ENCODE measurements at places on chromosomes 2 and 18. TPM values are rescaled to one million over a fixed set of nuclear protein-coding genes. Genes with fewer than 3 reads are reported as not detected.

ASPRV1 gene
- total RNA-seq, result 1.7 TPM

DNA sequence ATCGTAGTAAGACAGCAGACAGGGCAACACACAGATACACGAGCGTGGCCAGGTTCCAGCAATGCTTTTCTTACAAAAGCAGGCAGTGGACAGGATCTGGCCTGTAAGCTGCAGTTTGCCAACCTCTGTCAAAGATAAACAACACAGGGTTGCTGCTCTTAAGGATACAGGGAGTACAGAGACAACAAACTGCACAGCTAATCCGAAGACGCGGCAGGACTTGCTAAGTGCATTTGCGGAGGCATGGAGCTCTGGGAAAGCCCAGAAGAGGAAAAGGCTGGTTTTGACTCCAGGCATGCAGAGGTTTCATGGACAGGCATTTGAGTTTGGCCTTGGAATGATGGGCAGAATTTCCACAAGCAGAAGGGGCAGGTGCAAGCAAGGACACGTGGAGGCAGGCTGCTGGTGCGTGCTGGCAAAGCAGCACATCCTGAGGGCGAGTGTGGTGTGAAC lies 24.4 kb downstream of the SERTAD2 start:
- H3K4me1 ChIP-seq, result peaks cover 72% of the 10 kb centered on the region
- H3K36me3 ChIP-seq, result peaks cover 11% of the 10 kb centered on the region
- no peak overlapping the region for H3K4me3 ChIP-seq
- DNase-seq, result no peak

GRCh38 chr2:165406173-165406572 lies 63.3 kb upstream of the CSRNP3 start:
- peak; percentile 10 for DNase-seq
- peaks cover 33% of the 10 kb centered on the region for H3K4me1 ChIP-seq
- H3K27ac ChIP-seq, result no peak overlapping the region
- H3K27me3 ChIP-seq, result no peaks in the 10 kb centered on the region
- H3K4me3 ChIP-seq, result no peak overlapping the region
- peaks cover 2% of the 10 kb centered on the region for H3K36me3 ChIP-seq

DNA sequence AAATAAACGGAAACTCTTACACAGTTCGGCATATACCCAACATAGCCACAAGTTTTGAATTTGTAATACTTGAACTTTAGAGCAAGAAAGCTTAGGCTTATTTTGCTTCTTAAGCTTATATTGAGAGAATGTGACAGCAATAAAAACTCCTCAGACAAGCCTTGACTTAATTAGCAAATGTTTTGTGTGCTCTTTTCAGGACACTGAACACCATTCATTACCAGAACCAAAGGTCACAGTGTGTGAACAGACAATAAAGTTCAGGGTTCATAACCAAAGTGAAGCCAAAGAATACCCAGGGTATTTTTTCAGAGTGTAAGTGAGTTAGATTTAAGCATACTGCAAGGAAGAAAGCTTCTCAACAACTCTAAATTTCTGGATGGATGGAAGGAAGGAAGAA lies 605.8 kb downstream of the METTL4 start:
- H3K27me3 ChIP-seq, result no peaks in the 10 kb centered on the region
- DNase-seq, result no peak
- no peak overlapping the region for H3K4me3 ChIP-seq
- H3K36me3 ChIP-seq, result no peaks in the 10 kb centered on the region

PSMA8 gene
- not detected for total RNA-seq

DNA sequence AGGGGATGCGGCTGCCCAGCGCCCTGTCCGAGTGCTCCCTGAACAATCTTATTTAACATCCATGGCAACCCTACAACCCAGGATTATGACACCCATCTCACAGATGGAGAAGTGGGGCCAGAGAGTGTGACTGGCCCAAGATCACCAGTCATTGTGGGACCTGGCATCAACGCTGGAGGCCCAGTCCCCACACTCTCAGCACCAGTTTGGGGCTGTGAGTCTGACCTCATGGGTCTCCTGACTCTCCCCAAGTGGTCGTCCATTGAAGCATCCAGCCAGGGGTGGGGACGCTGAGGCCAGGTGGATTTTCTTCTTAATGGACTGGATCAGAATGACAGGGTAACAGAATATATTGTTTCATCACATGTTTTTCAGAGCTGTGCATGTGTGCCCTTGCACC lies 24.5 kb downstream of the MAL start:
- H3K36me3 ChIP-seq, result no peaks in the 10 kb centered on the region
- peaks cover 12% of the 10 kb centered on the region for H3K4me1 ChIP-seq
- H3K27me3 ChIP-seq, result peaks cover 12% of the 10 kb centered on the region
- no peak for DNase-seq

- H3K27ac ChIP-seq, result no peak overlapping the region
- DNase-seq, result no peak
- no peaks in the 10 kb centered on the region for H3K27me3 ChIP-seq
Measured at GRCh38 chr18:56515522-56515921, 122.9 kb downstream of the TXNL1 start.

VSNL1 gene
- total RNA-seq, result 1.7 TPM

- no peak overlapping the region for H3K4me3 ChIP-seq
- no peaks in the 10 kb centered on the region for H3K27me3 ChIP-seq
- no peak for DNase-seq
- H3K36me3 ChIP-seq, result peaks cover 9% of the 10 kb centered on the region
- H3K4me1 ChIP-seq, result no peaks in the 10 kb centered on the region
Measured at GRCh38 chr2:131724019-131724418, 196.3 kb downstream of the CCDC74A start.

VAMP5 gene
- 0.50 TPM for total RNA-seq

DNA sequence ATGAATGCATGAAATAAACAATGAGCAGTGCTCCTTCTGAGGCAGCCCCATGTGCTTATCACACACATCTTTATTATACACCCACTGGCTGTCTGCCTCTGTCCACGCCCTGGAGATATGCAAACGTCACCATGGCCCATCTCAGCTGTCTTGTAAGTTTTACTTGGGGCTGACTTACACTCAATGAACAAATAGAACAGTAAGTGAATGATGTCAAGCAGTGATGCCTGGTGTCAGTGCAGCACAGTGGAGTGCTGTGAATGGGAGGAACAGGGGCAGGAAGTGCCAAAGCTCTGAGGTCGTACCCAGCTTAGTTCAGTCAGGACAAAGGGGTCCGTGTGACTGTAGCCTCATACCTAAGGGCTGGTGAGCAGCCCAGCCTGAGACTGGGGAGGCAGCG lies 659.5 kb upstream of the HS6ST1 start:
- no peaks in the 10 kb centered on the region for H3K27me3 ChIP-seq
- no peak overlapping the region for H3K4me3 ChIP-seq
- peak overlapping the region; percentile 96 for H3K27ac ChIP-seq
- H3K4me1 ChIP-seq, result peaks cover 15% of the 10 kb centered on the region

SERPINB13 gene
- not detected for total RNA-seq

ZSWIM2 gene
- not detected for total RNA-seq

TTC21B gene
- total RNA-seq, result 33.0 TPM

GRCh38 chr2:158659483-158659882 lies 135.6 kb upstream of the DAPL1 start:
- H3K27ac ChIP-seq, result peak overlapping the region; percentile 7
- DNase-seq, result no peak
- no peaks in the 10 kb centered on the region for H3K27me3 ChIP-seq
- no peaks in the 10 kb centered on the region for H3K36me3 ChIP-seq

DNA sequence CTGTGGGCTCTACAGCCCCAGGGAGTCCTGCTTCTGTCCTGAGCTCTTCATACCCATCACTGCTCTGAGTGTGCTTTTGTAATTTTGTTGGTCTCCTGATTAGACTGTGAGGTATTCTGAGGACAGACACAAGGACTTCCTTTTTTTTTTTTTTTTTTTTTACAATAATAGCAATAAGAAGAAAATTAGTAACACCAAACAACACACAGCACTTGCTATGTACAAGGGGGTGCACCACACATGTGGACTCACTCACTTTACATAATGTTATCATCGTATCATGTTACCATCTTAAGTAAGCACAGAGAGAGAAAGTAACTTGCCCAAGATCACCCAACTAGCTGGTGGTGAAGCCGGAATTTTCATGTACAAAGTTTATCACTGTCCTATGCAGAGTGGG lies 34.6 kb downstream of the MBP start:
- H3K27me3 ChIP-seq, result peaks cover 20% of the 10 kb centered on the region
- no peak for DNase-seq
- no peaks in the 10 kb centered on the region for H3K36me3 ChIP-seq

HTRA2 gene
- total RNA-seq, result 44.7 TPM

DNA sequence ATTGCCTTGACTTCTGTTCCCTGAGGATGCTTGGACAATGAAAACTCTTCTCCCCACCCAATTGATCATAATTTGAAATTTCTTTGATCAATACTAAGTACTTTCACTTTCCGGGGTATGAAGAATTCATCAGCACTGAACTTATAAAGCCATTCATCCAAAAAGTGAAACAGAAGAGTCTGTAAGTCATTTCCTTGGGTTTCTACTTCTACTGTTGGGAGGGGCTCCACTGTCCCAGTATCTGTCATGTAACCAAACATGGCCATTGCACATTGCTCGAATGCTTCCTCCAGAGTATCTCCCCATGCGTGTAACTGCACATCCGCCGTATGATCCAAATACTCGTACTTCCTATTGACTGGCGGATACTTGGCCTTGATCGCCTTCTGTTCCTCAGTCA lies 30.3 kb downstream of the NCL start:
- no peak overlapping the region for H3K4me3 ChIP-seq
- H3K27me3 ChIP-seq, result no peaks in the 10 kb centered on the region
- peaks cover 4% of the 10 kb centered on the region for H3K4me1 ChIP-seq
- H3K36me3 ChIP-seq, result no peaks in the 10 kb centered on the region
- no peak overlapping the region for H3K27ac ChIP-seq

DNA sequence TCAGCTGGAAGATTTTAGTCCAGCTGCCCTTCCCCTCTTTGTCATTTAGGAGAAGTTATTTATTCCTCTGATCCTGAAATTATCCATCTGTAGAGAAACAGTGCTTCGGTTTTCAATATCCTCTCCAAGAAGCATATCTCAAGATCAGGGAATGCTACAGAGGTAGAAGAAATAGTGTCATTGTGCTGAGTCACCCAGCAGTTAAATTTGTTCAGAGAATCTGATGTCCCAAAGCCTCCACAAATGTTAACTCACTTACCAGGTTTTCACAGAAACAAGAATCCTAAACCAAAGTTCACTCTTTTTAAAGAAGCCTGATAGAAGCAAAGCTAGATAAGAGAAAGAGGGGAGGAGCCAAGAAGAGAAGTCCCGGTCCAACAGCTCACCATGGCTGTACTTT lies 480.7 kb upstream of the GYPC start:
- no peak overlapping the region for H3K4me3 ChIP-seq
- DNase-seq, result no peak
- H3K4me1 ChIP-seq, result no peaks in the 10 kb centered on the region
- no peaks in the 10 kb centered on the region for H3K36me3 ChIP-seq

DNA sequence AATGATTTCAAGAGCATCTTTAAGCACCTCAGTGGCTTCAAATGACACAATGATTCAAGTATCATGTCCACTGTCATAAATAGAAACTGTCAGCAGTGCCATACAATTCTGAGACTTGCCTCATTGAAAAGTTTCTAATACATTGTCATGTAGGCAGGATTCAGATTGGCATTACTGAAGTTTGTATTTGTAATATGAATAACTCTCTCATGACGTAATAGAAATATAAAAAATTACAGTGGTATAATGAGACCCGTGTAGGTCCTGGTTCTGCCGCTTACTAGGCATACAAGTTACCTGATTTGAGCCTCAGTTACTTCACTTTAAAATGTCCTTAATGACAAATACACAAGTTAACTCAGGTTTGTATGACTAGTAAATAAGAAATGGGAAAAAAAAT lies 1536.2 kb upstream of the NXPH2 start:
- H3K4me1 ChIP-seq, result no peaks in the 10 kb centered on the region
- H3K27me3 ChIP-seq, result no peaks in the 10 kb centered on the region
- H3K36me3 ChIP-seq, result no peaks in the 10 kb centered on the region
- no peak overlapping the region for H3K4me3 ChIP-seq
- no peak for DNase-seq

GRCh38 chr2:179991344-179991743 lies 15.8 kb downstream of the CWC22 start:
- no peak overlapping the region for H3K4me3 ChIP-seq
- H3K4me1 ChIP-seq, result peaks cover 6% of the 10 kb centered on the region
- peaks cover 4% of the 10 kb centered on the region for H3K36me3 ChIP-seq
- H3K27ac ChIP-seq, result peak overlapping the region; percentile 22

DNA sequence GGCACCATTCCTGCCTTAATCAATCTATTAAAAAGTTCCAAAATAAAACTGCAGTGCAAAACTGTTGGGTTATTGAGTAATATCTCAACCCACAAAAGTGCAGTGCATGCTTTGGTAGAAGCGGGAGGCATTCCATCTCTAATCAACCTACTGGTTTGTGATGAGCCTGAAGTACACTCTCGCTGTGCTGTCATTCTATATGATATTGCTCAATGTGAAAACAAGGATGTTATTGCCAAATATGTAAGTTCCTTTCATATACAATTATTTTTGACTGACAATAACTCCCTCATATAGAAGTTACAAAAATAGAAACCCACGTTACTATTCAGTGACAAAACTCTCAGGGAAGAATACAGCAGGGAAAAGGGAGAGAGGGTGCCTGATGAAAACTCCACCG lies 43.0 kb downstream of the OSGEPL1 start:
- H3K36me3 ChIP-seq, result peaks cover 17% of the 10 kb centered on the region
- no peak overlapping the region for H3K4me3 ChIP-seq
- H3K27ac ChIP-seq, result no peak overlapping the region
- H3K4me1 ChIP-seq, result no peaks in the 10 kb centered on the region

DNA sequence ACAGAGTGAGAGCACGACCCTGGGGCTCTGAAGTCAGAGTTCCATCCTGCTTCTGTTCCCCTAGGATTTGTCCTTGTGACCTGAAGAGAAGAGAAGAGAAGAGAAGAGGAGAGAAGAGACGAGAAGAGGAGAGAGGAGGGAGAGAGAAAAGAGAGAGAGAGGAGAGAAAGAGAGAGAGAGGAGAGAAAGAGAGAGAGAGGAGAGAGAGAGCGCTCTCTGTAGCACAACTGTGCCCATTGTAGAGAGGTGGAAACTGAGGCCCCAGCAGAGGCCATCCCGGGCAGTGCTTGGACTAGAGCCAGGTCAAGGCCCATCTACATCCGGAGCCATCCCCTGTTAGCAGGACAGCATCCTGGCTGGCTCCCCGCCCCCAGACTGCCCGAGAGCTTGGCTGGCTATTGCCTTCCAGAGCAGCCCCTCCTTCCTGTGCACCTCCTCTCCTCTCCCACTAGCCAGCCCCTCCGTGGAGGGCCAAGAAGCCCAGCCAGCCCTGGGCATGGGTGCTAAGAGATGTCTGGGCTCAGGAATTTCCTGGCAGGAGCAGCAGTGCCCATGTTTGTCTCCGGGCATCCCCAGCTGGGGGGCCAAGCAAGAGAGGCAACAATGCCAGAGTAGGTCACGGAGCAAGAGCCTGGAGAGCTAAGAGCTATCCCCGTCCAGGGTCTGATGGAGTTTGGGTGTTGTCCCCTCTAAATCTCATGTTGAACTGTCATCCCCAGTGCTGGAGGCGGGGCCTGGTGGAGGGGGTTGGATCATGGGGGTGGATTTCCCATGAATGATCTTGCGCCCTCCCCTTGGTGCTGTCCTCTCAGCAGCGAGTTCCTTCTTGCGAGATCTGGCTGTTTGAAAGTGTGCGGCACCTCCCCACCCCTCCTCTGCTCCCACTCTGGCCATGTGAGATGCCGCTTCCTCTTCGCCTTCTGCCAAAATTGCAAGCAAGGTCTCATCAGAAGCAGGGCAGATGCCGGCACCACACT lies 18.2 kb upstream of the GPR55 start:
- H3K4me3 ChIP-seq, result no peak overlapping the region
- peak overlapping the region; percentile 81 for H3K27ac ChIP-seq
- H3K4me1 ChIP-seq, result peaks cover 7% of the 10 kb centered on the region
- H3K36me3 ChIP-seq, result no peaks in the 10 kb centered on the region

All from neural crest cell (in vitro differentiated cells).